ENCODE measurements at places on chromosomes 16 and 17.

GRCh38 chr17:48593126-48593829, at the start of gene HOXB5:
Gene HOXB5 (minus strand): TSS chr17:48593779. CDS start chr17:48593682, 97 bp downstream.
- DNase-seq, result no peak

- no peak for DNase-seq
These were observed 38.5 kb downstream of the SLC7A5 start for GRCh38 chr16:87830673-87831420.

GRCh38 chr16:76441876-76442275, 164.7 kb downstream of the CNTNAP4 start:
- no peak for DNase-seq

GRCh38 chr17:33049781-33050414, 58.3 kb downstream of the SPACA3 start:
- DNase-seq, result no peak

GRCh38 chr17:1149869-1150268, 29.9 kb downstream of the ABR start:
- no peak for DNase-seq

- no peak for DNase-seq
These were observed 1.1 kb downstream of the ABAT start for GRCh38 chr16:8675183-8676159.

DNA sequence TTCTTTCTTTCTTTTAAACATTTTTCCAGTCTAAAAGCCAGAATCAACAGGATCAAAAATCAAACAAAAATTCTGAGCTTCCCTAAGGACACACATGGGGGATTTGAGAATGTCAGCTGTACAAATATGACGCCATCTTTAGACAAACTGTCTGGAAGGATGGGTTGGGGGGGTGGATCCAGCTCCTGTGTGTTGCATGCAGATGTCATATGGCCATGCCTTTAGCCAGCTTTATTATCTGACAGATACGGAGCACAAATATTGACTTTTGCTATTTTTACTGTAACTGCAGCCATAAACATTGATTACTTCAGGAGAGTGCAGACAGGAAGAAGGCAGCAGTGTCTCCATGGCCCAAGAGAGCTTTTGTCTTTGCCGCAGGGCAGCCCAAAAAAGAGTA, 279.4 kb upstream of the ELAC2 start:
- DNase-seq, result no peak

DNA sequence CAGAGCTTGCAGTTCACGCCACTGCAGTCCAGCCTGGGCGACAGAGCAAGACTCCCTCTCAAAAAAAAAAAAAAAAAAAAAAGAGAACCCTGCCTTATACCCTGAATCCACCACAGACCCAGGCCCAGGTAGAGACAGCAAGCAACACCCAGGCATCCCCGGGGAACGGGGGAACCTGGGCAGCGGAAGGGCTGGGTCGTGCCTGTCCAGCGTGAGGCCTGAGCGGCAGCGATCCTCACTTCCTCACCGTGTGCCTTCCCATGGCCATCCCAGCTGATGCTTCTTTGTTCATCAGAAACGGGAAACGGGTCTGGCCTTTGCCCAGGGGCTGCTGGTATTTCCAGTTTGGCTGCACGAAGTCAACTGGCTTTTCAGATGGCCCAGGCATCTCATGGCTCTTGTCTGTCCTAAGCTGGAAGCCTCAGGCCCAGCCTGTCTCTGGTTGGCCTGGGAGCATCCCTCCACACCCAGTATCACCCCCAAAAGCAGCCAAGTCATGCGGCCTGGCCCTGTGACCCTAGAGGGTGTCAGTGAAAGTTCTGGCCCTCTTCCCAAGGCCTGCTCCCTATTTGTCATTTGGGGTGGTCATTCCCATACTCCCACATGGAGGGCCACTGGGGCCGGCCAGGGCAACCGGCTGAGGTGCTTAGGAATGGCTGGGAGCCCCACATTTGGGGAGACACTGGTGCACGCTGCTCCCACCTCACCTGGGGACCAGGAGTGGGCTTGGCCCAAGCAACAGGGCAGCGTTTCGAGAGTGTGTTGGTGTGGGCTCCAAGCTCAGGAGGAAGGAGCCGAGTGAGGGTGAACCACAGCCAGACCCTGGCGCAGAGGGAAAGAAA, 20.1 kb downstream of the FAM83G start:
- DNase-seq, result no peak

DNA sequence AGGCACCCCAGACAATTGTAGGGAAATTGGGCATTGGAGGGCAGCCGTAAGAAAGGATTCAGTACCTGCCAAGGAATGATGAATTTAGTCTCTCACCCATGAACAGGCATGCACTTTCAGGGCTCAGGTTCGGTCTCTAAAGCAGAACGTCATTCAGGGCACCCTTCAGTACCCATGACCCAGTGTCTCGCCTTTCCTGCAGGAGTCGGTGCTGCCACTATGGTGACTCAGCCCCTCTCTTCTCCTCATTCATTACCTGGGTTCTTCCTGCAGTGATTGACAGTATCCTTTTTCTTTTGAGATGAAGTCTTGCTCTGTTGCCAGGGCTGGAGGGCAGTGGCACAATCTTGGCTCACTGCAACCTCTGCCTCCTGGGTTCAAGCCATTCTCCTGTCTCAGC, 8.4 kb downstream of the SOST start:
- no peak for DNase-seq

GRCh38 chr16:1707193-1707790, 1.3 kb downstream of the MAPK8IP3 start:
- no peak for DNase-seq

DNA sequence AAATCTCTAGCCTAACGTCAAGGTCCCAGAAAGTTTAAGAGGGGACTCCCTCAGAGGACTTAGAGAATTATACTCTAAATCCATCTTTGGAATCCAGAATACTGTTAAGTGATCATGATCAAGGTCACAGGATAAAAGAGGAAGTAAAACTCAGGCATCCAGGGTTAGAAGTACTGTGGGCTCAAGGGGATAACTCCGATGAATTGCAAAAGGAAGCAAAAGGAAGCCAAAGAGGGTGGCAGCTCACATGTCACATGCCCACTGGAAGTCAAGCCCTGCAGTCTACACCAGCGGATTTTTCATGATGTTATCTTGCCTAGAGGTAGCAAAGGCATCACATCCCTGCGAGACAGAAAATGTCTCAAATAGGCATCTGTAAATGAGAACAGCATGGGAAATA, 3.8 kb downstream of the ZNF821 start:
- DNase-seq, result no peak

GRCh38 chr16:82612263-82612662, 14.5 kb upstream of the CDH13 start:
- no peak for DNase-seq

GRCh38 chr16:66950437-66950836, 10.6 kb upstream of the CES3 start:
- no peak for DNase-seq

- no peak for DNase-seq
These were observed 9.2 kb downstream of the FBRS start for GRCh38 chr16:30667361-30667905.
